ENCODE measurements at places on chromosomes 3 and 15.

- no peak for DNase-seq
These were observed 29.3 kb downstream of the EPHA6 start for GRCh38 chr3:96843505-96844203.

- no peak for DNase-seq
These were observed 3.2 kb downstream of the MAP2K1 start for GRCh38 chr15:66389859-66390381.

GRCh38 chr3:81080608-81081007, 680.8 kb downstream of the GBE1 start:
- no peak for DNase-seq

- no peak for DNase-seq
These were observed 33.6 kb downstream of the TMEM212 start for GRCh38 chr3:171876680-171877147.

- DNase-seq: no peak
These were observed 617.0 kb upstream of the CBLB start for GRCh38 chr3:106485802-106486201.

DNA sequence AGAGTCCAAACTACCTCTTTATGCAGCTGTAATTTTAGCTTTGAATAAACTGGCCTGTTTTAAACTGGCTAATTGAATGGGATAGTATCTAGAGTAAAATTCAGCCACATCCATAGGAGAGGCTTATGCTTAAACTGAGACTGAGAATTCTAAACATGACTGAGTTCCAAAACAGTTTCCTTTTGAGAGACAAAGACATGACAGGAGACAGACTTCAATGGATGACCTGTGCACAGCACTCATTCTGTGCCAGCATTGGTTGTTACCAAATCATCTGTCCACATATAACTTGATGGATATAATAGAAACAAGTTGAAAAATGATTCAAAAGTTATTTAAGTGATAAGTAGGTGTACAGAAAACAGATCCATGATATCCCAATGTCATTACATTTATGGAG, 20.9 kb downstream of the IL12A start:
- DNase-seq: no peak

DNA sequence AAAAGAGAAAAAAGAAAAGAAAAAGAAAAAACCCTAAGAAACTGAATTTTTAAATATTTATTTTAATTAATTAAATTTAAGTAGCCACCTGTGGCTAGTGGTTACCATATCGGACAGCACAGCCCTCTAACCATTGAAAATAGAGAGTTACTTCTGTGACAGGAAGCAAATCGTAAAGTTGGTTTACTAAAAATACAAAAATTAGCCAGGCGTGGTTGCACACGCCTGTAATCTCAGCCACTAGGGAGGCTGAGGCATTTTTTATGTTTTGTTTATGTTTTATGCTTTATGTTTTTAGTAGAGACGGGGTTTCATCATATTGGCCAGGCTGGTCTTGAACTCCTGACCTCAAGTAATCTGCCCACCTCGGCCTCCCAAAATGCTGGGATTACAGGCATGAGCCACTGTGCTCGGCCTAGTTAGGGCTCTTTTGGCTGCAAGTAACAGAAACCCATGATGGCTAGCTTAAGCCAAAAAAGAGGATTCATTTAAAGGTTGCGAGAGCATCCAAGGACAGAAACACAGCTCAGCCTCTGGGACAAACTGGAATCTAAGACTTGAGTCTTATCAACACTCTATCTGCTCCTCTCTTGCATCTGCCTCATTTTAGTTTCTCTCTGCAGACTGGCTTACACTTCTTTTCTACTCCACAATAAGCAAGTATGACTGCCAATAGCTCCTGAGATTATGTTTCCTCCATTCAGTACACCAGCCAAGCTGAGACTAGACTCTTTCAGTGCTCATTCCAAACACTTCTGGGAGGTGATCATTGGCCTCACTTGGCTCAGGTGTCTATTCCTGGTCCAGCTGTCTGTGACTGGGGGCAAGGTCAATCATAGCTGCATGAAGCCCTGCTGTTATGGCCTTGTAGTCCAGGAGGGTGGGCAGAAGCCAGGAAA, 6.8 kb upstream of the SKIL start:
- no peak for DNase-seq
